ENCODE measurements at places on chromosomes 3 and 15. TPM values are rescaled to one million over a fixed set of nuclear protein-coding genes. Genes with fewer than 3 reads are reported as not detected.

DNA sequence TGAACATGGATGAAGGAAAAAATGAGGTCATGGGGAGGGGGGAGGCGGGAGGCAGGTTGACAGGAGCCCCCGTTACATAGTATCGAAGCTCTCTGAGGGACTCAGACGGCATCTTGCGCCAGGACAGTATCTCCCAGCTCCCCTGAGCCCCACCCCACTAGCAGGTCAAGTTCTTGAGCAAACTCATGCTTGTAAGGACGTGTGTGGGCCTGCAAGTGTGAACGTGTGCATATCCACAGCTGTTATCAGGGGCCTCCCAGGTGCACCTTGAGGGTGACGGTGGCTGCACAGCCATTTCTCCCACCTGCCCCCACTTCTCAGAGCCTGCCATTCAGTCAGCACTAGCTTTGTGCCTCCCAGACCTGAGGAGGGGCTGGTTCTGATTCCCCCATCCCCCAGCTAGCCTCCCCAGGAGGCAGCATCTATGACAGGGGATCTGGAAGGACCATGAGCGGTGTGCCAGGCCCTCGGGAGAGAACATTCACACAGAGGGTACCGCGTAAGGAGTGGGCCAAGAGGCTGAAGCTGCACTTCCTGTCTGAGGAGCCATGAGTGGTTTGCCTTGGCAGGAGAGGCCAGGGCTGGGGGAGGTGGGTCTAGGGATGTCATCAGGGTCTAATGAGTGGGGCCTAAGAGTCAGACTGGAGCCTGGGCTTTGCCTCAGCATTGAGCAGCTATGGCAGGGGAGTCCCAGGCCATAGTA lies 2.9 kb downstream of the SEMA3F start:
- no peak for DNase-seq

DNA sequence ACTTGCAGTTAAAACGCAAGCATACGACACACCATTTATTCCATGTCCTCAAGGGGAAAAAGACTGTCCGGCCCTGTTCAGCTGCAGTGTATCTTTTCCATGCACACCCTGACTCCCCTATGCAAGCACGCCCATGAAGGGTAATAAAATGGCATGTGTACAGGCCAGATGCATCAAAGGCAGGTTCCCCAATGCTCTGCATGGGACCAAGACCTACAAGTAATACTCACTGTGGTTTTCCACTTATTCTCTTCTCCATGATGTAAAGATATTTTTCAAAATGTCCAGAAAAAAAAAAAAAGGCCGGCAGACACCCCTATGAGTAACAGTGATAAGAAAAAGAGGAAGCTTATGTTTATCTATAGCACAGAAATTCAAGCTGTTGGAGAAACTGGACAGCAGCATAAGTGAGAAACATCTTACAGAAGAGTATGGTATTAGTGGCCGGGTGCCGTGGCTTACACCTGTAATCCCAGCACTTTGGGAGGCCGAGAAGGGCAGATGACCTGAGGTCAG lies 70.8 kb downstream of the MCF2L2 start:
- DNase-seq: no peak

- DNase-seq: no peak
Observed at GRCh38 chr15:69554279-69554961, 101.8 kb downstream of the RPLP1 start.

Gene KBTBD13
- total RNA-seq: not detected

GRCh38 chr3:165803471-165803870 lies 33.8 kb downstream of the BCHE start:
- no peak for DNase-seq

- DNase-seq: peak; percentile 53
Observed at GRCh38 chr3:76044601-76045600, 259.6 kb upstream of the ZNF717 start.

GRCh38 chr15:92164327-92165000 lies 229.2 kb upstream of the ST8SIA2 start:
- no peak for DNase-seq

DNA sequence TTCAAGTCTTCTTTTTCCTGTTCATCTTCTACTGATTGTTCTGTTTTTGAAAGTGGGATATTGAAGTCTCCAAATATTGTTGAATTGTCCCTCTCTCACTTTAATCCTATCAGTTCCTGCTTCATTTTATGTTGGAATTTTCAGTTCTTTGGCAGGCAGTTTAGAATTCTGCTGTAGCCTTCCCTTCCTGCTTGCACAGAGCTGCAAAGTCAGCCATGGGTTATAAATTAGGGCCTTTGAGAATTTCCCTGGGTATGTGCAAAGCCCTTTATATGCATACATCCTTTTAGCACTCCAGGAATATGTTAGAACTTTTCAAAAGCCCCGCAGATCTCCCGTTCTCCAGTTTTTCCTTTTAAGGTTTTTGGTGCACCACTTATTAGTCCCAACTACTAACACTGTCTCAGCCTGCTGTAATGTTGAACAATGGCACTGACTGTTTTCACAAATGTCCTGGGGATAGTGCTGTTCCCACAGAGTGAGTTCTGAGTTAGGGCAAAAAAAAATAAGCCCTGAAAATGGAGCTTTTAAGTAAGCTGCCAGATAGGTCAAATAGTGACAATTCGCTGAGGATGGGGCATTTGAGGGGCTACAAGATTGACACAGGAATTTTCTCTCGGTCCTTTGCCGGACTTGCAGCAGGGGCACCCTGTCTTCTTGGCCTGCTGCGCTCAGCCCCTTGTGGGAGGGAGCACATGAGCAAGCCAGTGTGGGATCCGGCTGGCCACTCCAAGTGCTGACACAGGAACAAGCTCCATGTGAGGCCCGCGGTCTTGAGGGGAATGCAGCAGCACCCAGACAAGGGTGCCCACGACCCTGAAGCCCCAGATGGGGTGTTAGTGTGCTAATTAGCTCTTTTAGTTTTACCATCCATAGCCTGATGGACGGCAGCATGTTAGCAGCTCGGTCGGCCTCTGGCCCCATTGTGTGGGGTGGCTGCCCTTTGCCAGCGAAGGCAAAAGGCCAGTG lies 96.0 kb downstream of the VPS8 start:
- DNase-seq: no peak

Gene CASR
- not detected for total RNA-seq

- DNase-seq: no peak
Observed at GRCh38 chr15:84840741-84841429, 23.7 kb downstream of the ALPK3 start.

Gene IGSF11
- total RNA-seq: not detected

DNA sequence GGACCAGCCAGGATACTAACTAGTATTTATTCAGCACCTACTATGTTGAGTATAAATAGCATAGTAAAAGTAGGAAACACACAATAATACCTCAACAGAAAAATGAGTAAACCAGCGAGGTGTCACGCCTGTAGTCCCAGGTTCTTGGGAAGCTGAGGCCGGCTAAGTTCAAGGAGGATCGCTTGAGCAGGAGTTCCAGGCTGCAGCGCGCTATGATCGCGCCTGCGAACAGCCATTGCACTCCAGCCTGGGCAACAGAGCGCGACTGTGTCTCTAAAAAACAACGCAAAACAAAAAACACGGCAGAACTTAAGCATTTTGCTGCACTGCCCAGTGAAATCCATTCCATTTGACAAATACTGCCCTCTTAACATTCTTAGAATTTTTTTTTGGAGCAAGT lies 1.3 kb upstream of the DENND6A start:
- DNase-seq: no peak

Gene CCDC13
- not detected for total RNA-seq

Gene WDR93
- not detected for total RNA-seq

Gene DNASE1L3
- not detected for total RNA-seq

DNA sequence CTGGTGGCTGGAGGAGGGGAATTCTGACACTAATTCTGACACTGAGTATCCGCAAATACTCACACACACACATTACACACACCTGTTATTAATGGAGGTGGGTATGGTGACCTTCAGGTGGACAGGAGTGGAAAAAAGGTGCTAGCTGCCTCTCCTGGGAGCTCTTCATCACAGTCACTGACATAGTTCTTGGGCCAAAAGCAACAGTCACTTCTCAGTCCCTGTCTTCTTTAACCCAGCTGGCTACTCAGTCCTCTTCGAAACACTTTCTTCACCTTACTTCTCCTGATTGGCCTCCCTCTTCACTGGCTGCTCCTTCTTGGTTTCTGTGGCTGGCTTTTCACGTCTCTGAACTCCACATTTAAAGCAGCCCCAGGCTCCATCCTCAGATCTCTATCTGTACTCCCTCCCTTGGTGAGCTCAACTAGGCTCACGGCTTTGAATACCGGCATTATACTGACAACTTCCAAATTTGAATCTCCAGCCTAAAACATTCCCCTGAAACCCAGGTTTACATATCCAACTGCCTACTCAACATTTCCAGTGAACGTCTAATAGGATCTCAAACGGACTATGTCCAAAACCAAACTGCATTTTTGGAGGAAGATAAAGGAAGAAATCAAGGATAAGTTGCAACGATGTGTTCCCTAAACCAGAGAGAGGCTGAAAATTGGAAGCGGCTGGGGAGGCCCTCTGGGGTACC lies 53.2 kb upstream of the HEG1 start:
- DNase-seq: no peak

DNA sequence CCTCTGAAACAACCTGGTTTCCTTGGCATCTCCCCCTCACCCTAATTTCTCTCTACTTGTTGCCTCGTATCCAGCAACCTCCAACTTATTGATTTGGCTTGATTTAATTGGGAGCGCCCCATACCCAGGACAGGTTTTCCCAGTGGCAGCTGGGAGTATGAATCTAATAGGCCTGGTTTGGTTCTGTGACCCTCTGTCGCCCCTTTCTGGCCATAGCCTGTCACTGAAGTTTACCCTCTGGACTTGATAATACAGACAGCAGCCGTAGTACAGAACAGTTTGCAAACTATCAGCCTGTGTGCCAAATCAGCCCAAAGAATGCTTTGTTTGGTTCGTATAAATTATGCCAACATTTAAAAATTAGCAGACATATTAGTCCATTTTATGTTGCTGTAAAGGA lies 525.1 kb upstream of the GOLIM4 start:
- no peak for DNase-seq

Gene ALPK3
- total RNA-seq: 0.16 TPM

DNA sequence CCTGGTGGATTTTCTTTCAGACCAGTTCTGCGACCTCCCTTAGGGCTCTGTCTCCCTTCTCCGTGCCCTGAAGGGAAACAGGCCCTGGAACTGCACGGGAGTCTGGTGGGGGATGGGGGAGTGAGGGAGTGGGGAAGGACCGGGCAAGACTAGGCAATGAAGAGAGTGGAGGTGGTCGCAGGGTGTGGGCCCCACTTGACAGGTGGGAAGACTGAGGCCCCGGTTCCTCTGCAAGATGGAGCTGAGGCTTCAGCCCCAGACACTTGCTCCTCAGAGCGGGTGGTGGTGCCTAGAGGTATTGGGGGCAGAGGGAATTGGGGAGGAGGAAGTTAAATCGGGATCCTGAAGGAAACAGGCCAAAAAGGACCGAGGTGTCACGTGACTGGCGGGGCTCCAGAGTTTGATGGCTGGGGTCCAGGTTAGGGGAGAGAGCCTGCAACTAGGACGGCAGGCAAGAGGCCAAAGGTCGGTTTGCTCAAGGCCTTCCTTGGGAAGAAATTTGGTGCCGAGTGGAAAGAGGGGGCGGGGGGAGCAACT lies 597 bp upstream of the CAMK1 start:
- no peak for DNase-seq

Gene IL16
- total RNA-seq: 130 TPM

Gene TTLL13
- total RNA-seq: 1.1 TPM

DNA sequence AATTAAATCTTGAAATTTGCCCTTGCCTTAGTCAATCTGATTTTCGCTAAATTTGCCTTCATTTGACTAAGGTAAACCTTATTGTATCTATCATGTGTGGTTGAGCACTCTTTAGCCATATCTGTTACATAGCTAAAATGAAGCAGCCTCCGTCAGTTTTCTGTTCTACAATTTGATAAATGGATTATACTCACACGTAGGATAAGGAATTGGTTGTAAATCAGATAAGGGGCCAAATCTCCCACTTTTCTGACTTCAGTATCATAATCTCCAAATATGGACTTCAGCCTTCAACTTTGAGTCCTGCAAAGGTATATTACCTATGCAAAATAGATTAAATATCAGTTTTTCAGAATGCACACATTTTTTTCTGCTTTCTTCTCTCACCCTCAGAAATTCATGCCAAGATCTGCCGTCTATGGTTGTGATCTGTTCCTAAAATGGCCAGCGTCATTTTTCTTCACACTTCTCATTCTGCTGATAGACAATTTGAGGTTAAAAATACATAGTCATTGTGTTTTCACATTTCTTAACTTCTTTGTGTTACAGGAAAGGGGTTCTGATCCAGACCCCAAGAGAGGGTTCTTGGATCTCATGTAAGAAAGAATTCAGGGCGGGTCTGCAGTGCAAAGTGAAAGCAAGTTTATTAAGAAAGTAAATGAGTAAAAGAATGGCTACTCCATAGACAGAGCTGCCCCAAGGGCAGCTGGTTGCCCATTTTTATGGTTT lies 36.9 kb downstream of the RAB8B start:
- no peak for DNase-seq

- DNase-seq: no peak
Observed at GRCh38 chr3:28634019-28634418, 285.4 kb upstream of the AZI2 start.

DNA sequence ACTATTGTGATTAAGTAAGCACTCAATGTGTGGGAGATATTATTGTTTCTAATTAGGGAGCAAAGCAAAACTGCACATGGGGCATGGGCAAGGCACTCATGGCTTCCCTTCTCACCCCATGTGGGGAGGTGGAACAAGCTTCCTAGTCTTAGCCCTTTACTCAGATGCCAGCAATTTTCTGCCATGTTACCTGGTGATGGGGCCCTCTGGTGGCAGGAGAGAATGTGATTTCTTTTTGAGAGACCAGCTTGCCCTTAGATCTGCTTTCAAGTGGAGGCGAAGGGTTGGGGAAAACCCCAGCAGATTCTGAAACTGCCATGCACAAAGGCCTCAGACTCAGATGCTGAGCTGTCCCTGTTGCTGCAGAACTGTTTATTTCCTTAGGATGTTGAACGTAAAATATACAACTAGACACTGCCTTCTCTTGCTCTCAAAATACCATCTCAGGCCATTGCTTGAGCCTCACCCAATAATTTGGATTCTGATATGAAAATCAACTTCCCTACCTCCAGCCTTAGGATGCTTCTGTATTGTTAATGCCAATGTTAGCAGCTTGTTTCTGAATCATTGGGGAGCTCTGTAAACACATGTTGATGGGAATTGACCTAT lies 130.2 kb upstream of the TPRG1 start:
- peak; percentile 89 for DNase-seq

Gene EMC7
- total RNA-seq: 45.0 TPM

Gene CERS3
- not detected for total RNA-seq

Gene PLOD2
- total RNA-seq: 2.0 TPM

Gene MYL3
- not detected for total RNA-seq

DNA sequence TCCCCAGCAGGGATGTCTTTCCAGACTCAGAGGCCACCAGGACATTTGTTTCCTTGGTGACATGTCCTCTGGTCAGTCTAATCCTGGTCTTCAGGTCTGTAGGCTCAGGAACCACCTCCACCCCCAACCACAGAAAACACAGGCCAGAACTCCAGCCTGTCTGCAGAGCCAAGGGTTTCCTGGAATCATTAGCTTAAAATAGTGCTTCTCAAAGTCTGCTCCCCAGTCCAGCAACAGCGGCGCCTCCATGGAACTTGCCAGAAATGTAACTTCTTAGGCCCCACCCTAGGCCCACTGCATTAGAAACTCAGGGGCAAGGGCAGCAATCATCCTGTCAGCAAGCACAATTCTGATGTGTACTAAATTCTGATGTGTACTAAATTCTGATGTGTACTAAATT lies 20.0 kb downstream of the SLC28A1 start:
- DNase-seq: no peak
